Foreskin fibroblast (primary cell): ENCODE measurements at places on chromosomes 2 and 18.

- peak; percentile 63 for DNase-seq
These were observed 42.2 kb downstream of the KIDINS220 start for GRCh38 chr2:8794923-8795825.

GRCh38 chr18:62554061-62554815 is 31.4 kb downstream of the ZCCHC2 start:
- DNase-seq, result no peak

DNA sequence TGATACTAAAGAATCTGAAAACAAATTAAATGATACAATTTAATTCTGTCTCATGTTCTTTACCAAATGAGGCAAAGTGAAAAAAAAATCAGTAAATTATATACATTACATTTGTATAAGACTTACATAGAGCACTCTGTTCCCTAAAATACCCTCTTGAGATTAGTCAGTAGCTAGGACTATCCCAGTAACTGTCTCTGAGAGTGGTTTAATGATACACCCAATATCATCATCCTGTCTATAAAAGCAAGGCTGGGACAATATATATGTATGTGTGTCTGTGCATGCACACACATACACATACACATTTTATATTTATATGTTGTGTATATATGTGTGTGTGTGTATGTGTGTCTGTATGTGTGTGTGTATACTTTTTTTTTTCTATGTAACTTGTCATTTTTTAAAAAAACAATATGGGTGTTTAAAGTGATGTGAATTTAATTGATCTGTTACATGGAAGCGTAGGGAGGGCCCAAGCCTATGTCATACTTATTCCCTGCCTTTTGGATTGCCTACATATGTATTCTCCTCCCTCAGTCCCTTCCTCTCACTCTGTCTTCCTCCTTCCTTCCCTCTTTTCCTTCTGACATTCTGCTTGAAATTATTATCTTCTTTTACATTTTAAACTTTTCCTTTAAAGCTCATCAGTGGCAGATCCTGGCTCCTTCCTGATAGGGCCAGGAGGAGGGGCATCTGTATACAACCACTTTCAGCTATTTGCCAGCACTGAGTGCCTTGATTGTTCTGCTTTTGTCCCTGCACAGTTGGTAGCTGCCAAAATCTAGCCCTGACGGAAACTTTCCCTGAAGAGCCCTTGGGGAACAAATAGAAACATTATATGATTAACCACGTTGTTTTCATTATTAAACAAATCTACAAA is 6.8 kb downstream of the ASXL3 start:
- no peak for DNase-seq

- no peak for DNase-seq
These were observed 733.7 kb upstream of the POU3F3 start for GRCh38 chr2:104120171-104120570.

- no peak for DNase-seq
These were observed 876.5 kb downstream of the EPHA4 start for GRCh38 chr2:220695397-220696279.

DNA sequence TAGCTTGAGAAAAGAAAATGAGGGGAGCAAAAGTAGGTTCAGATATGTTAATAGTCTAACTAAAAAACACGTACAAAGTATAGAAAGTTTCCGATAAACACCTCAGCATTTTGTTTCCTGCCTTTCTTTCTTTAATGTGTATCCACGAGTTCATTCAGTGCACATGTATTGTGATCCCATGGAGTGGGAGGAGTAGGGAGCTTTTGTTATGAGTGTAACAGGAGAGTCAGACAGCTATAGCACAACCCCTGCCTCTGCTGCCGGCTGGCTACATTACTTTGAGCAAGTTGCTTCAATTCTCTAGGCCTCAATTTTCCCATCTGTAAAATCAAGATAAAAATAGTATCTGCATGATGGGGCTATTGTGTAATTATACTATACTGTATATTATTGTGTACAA is 249.2 kb upstream of the FIGN start:
- DNase-seq, result no peak

GRCh38 chr2:30472326-30472725 is 25.3 kb downstream of the LCLAT1 start:
- no peak for DNase-seq

GRCh38 chr2:5519286-5519685 is 172.9 kb upstream of the SOX11 start:
- DNase-seq, result no peak

- no peak for DNase-seq
These were observed 159.4 kb downstream of the NRXN1 start for GRCh38 chr2:50872543-50872942.

- DNase-seq, result no peak
These were observed 21.2 kb downstream of the ATIC start for GRCh38 chr2:215332872-215333595.

DNA sequence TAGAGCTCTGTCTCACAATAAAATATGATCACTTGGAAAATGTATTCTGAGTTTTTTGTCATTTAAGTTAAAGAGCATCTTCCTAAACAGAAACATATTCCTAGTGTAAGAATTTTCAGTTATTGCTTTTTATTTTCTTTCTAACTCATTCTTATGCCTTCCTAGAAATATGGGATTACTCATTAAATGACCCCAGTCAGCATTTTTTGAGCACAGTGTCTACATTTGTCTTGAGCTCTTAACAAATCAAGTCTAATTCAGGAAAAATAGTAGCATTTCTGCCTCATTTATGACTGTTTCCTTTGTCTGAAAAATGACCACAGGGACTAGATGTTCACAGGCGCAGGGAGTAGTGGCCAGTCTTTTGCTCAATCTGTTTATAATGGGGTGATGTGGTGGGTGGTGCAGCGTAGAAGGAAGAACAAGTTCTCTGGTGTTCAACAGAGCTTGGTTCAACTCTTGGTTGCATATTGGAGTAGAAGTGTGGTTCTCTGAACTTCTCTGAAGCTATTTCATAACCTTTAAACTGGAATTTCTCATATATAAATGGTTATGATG is 267.1 kb downstream of the CYRIA start:
- no peak for DNase-seq

DNA sequence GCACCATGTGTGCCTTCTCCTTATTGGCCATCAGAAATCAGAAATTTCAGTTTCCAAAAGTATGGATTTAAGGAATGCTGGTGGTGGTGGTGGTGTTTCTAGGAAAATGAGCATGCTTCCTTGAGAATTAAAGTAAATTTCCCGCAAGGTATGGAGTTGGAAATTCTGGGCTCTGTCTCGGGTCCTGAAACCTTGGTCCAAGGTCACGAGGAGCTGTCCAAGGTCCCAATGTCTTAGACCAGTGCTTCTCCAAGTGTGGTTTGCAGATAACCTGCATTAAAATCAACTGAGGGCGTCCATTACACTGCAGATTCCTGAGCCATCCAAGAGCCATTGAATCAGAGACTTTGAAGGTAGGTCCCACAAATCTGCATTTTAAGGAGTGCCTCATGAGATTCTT is 210.9 kb upstream of the PKDCC start:
- peak; percentile 63 for DNase-seq

GRCh38 chr2:8176887-8177286 is 505.0 kb upstream of the ID2 start:
- DNase-seq, result no peak

DNA sequence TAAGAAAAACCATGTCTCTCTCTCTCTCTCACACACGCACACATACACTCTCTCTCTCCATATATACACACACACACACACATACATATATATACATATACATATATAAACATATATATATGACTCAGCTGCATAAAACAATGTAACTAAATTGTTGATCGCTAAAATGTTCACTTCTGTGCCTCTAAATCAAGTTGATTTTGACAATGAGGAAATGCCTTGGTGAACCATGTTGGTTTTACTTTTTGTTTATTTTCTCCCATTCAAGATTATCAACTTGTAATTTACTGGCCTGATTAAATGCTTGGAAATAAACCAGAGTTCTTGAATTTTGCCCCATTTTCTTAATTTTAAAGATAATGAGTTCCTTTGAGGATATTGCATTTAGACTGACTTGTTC is 500.4 kb downstream of the PARD3B start:
- no peak for DNase-seq

DNA sequence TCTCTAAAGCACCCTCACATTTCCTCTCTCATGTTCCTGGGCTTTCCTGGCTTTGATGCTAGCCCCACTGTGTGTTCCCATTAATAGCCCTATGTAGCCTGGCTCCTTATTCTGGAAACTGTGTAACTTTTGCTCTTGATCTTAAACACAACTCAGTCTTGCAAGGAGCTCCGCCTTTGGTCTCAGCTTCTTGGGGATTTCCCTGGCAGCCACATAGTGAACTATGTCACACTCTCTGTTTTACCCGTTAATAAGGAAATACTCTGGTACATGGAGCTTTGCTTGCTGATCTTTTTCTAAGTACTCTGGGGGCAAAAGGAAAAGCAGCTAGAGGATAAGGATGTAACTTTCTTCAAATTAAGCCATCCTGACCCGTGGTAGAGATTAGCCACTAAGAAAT is 259.3 kb downstream of the NEDD4L start:
- no peak for DNase-seq

- peak; percentile 44 for DNase-seq
These were observed 107.5 kb downstream of the GULP1 start for GRCh38 chr2:188399159-188399558.

GRCh38 chr18:66252703-66253102 is 351.2 kb downstream of the CDH19 start:
- no peak for DNase-seq

GRCh38 chr2:235601960-235602704 is 108.3 kb downstream of the AGAP1 start:
- no peak for DNase-seq

GRCh38 chr2:33000986-33001385 is 54.2 kb downstream of the LTBP1 start:
- DNase-seq, result peak; percentile 61

GRCh38 chr2:9178110-9178903 is 28.3 kb upstream of the ASAP2 start:
- DNase-seq, result no peak

DNA sequence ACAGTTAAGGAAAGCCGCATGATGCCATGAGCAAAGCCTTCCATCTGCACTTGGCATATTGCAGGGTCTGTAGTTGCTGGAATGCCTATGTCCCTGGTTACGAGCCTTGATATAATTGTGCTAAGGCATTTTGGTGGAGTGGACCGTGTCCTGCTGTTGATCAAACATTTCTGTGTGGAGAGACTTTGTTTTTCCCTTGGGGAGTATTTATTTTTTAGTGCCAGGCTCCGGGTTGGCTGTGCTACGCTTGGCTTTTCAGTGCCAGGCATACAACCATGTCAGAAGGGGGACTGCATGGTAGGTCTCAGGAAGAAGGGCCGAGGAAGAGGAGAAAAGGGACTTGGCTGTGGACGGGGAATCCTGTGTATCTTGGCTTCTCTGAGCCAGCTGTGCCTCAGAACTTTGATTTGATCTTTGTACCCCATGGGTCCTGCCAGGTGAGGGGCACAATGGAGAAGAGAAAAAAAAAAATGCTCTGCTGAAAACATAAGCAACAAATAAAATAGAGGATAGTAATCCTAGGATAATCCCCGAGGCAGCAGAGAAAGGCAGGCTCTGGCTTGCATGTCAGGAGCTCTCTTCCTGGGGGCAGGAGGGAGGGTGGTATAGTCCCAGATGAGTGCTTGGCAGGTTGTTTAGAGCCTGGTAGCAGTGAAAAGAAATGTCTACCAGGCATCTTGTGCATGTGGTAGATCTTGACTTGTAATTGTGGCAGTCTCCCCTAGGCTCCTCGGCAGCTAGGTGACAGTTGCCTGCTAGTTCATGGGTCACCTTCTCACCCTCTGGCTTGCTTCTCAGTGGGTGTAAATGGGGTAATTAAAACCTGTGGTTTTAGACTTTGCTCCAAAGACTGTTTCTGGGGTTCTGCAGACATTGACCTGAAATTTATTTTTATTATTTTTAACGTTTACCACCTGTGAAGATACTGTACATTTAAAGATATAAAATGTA is 233.0 kb downstream of the NEDD4L start:
- DNase-seq, result no peak

DNA sequence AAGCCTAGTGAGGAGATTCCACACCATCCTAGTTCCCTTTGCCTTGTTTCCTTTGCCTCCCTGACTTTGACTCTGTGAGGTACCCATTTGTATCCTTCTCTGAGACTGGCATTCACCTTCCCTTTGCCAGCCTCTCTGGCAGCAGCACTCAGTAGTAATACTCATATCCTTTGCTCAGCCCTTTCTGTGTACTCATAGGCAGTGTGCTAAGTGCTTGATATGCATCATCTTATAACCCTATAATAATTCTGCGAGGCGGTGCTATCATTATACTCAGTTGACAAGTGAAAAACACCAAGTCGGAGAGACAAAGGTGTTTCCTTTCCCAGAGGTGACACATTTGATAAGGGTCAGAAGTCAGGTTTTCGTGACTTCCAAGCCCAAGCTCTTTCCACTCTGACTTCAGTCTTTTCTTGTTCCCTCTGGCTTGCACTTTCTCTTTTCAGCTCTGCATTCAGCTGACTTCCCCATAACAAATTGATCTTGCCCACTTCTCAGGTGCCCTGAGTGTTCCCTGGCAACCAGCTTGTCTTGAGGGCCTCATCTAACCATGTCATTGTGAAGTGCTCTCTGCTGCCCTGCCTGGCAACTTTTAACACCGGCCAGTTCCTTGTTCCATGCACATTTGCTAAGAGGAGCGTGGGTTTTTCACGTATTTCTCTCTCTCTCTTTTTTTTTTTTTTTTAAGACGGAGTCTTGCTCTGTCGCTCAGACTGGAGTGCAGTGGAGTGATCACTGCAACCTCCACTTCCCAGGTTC is 94.5 kb upstream of the UPP2 start:
- DNase-seq, result no peak

DNA sequence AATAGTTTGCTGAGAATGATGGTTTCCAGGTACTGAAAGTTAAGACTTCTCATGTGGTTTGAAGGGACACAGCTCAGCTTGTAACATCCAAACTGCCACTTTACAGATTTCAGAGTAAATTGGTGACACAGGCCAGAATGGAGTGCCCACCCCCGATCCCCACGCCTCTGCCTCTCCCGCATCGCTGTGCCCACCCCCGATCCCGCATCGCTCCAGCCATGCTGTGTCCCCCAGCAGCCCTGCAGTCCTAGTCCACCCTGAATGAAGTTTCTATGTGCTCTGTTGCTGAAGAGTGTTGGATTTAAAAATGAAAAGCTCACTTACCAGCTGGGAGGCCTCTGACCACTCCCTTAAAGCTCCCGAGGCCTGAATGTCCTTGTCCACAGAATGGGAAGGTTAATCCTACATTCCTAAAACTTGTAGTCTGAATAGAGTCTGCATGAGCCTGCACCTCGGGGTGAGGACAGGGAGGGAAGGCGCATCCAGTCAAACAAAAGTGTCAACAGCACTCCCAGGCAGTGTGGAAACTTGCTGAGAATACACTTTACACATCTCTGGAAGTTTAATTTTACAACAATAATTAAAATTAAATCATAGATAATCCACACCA is 176.4 kb upstream of the ID2 start:
- DNase-seq, result no peak

GRCh38 chr2:233350708-233351107 is 3.6 kb upstream of the DGKD start:
- DNase-seq, result peak; percentile 92

- DNase-seq, result peak; percentile 67
These were observed 167.2 kb downstream of the CELF4 start for GRCh38 chr18:37398248-37398920.
